Posterior vena cava (tissue), 2 donors: ENCODE measurements at places on chromosomes 6 and 20.

DNA sequence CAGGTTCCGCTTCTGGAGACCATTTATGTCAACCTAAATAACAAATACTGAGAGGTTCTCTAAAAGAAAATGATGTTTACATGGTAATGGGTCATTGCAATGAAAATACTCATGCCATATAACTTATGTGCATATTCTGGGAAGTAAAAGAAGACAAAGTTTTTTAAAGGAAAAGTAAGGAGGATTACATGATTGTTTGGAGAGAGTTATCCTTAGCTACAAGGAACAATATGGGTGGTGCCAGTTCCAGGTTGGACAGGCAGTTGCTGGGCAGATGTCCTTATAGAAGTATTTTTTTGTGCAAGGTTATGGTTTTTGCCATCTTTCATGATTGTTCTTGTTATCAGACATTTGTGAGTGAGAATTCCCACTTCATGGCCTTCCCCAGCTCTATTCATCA is 52.5 kb downstream of the MRAP2 start:
- DNase-seq = no peak

DNA sequence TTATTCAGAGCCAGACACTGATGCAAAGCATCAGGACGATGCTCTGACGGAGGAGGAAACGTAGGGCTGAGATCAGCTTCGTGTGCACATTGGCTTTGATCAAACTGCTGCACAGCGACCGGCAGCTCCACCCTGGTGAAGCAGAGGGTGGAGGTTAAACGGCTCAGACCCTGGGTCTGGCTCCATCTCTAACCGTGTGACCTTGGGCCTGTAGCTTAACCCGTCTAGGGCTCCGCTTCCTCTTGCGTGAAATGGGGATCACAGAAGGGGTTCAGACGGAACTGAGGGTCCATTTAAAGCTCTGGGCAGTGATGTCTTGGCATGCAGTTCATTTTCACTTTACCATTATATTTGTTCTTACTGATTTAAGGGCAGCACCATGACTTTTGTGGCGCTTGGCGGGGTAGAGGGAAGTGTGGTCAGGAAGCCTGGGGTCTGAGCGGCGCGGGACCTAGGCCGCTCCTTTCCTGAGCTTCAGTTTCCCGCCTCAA is 644 bp downstream of the RBL1 start:
- DNase-seq = no peak

- DNase-seq = peak; percentile 41
These were observed 23.0 kb downstream of the L3MBTL1 start for GRCh38 chr20:43530321-43531090.

- DNase-seq = no peak
These were observed 196.8 kb downstream of the SMOC2 start for GRCh38 chr6:168637834-168638233.

DNA sequence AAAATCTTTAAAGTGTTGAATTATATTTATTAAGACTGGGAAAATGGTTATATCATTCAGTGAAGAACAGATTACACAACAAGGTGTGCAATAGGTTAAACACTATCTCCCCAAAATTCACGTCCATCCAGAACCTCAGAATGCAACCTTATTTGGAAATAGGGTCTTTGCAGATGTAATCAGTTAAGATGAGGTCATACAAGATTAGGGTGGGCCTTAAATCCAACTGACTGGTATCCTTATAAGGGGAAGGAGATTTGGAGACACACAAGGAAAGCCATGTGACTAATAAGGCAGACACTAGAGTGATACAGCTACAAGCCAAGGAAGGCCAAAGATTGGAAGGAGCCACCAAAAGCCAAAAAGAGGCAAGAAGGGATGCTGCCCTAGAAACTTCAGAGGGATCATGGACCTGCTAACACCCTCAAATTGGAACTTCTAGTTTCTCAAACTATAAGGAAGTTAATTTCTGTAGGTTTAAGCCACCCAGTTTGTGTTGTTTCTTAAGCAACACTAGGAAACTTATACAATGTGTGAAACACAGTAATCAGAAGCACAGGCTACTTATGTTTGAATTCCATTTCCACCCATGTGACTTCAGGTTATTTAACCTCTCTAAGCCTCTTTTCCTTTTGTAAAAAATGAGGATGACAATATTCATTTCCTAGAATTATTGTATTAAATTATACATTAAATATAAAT is 16.9 kb downstream of the ILRUN start:
- DNase-seq = no peak

- no peak for DNase-seq
These were observed 248.1 kb upstream of the OPRM1 start for GRCh38 chr6:153790876-153791473.

DNA sequence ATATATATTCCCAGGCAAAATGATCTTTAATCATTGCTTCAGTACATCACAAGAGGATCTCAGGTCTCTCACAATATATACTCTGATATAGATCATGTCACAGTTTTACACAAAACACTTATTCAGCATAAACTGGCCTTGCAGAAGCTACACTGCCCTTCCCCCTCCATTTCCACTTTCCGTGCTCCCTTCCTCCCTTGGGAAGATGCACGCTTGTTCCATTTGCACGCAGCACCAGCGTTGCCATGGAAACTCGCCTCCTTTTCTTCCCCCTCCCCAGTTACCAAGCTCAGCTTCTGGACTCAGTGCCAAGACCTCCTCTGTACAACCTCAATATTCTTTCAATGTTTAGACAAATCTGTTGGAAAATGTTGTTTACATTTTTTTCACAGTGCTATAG is 154.6 kb downstream of the RFPL4B start:
- DNase-seq = no peak

DNA sequence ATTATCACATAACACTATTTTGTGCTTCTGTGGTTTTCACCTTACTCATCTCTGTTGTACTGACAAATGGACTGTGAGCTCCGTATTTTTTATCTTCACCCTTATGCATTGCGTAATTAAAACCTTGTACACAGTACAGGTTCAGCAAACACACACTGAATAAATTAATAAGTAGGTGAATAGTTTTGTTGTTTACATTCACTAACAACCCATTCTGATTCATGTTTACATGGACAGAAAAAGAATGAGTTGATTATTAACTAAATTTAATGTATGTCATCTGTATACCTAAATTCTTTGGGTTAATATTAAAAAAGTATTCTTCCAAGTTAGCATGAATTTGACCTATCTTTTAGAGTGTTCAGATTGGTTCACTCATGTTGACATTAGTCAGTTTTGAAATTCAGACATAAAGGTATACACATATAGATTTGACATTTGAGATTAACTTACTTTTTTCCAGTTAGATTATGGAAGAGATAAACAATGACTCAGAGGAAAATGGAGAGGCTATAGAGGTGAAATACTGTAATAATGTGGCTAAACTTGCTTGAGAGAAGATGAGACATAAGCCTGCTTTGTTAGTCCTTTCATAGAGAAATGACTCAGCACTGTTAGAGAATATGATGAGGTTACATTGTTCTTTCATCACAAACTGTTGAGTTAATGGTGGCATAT is 541.7 kb upstream of the FLRT3 start:
- DNase-seq = no peak

DNA sequence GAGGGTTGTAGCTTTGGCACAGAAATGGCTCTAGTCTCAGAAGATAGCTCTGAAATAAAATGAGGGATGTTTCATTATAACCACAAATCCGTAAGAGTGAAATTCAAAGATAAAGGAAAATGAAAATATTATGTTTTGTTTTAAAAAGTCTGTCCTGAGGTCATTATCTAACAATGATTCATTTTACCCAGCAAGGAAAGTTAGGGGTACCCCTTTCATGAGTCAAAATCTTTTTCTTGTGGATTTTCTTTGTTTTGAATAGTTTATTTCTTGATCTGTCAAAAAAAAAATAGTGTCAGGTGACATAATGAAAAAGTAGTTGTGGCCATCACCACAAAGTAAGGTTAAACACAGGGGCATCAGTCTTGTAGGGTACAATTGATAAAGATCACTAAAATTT is 59.7 kb upstream of the MYB start:
- no peak for DNase-seq

DNA sequence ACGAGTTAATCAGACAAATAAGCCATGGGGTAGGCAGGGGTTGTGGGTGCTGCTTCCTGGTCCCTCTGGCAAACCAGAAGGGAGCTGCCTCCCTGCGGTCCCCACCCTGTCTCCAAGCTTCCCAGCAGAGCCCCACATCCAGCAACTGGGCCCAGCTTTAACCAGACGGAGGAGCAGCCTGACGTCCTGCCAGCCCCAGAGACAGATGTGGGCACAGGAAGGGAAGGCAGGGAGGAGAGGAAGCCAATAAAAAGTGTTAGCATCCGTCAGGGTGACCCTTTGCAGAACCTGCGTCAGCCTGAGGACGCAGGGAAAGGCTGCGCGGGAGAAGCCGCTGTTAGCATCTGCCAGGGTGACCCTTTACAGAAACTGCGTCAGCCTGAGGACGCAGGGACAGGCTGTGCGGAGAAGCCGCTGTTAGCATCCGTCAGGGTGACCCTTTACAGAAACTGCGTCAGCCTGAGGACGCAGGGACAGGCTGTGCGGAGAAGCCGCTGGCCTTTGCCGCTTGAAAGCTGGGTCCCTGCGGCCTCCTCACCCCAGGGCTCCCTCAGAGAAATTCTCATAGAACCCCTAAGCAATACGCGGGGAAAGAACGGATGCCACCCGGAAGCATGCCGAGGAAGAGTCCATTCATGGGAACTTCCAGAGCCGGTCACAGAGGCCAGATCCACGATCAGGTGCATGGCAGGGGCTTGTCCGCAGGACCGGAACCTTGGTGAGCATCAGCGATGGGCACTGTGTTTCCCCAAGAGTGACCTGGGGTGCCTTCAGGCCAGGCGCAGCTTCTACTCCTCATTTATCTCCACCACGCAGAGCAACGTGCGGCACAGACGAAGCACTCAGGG is 15.9 kb downstream of the DLL1 start:
- DNase-seq = peak; percentile 59

DNA sequence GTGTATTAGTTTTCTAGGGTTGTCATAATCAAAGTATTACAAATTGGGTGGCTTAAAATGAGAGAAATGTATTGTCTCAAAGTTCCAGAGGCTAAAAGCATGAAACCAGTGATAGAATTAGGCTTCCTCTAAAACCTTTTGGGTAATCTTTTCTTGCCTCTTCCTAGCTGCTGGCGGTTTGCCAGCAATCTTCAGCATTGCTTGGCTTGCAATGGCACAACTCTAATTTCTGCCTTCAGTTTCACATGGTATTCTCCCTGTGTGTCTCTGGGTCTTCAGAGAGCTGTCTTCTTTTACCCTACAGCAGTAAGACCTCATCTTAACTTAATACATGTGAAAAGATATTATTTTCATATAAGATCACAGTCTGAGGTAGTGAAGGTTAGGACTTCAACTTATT is 479.1 kb upstream of the GJE1 start:
- DNase-seq = no peak
